ENCODE measurements at places on chromosomes 1 and 21.

GRCh38 chr1:177351361-177352108, 180.8 kb downstream of the BRINP2 start:
- no peak for DNase-seq

GRCh38 chr1:169892927-169893644, 610 bp downstream of the SCYL3 start:
- peak; percentile 46 for DNase-seq

DNA sequence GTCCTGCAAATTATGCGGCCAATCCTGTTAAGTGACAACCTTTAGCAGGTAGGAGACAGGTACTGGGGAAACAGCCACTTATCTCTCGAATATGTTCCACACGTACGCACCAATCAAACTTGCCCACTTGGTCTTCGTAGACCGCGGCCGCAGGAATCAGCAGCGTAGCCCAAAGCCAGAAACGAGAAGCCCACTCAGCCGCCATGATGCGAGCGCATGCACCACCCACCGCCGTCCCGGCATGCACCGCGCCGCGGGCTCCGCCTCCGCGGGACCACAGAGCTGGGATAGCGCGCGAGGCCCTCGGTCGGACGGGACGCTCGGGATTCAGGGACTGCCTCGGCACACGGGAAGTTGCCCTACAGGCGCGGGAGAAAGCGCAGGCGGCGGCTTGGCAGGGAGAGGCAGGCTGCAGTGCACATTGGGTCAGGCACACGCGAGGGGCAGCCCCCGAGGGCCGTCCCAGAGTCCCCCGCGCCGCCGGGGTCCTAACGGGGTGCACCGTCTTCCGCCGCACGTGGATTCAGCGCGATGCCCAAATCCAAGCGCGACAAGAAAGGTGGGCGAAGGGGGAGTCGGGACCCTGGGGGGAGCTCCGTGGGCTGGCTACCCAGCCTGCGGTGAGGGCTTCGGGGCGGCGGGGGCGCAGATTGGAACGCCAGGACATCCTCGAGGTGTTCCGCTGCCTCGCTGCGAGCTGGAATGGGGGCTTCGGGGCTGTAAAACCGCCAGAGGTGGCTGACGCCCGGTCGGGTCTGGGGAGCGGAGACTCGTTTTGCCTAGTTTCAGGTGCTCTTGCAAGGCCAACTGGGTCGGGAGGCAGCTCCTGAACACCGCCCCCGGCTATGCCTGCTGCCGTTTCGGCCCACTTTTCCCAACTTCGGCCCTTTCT, at the start of the genes EMC1 and MRTO4:
EMC1 (minus strand) TSS at position 220 of the 892 bp plus-strand sequence; CDS start at position 205, 15 bp downstream.
MRTO4 (plus strand) TSS at position 501 of the 892 bp plus-strand sequence; CDS start at position 532, 31 bp downstream.
- DNase-seq, result peak; percentile 84

DNA sequence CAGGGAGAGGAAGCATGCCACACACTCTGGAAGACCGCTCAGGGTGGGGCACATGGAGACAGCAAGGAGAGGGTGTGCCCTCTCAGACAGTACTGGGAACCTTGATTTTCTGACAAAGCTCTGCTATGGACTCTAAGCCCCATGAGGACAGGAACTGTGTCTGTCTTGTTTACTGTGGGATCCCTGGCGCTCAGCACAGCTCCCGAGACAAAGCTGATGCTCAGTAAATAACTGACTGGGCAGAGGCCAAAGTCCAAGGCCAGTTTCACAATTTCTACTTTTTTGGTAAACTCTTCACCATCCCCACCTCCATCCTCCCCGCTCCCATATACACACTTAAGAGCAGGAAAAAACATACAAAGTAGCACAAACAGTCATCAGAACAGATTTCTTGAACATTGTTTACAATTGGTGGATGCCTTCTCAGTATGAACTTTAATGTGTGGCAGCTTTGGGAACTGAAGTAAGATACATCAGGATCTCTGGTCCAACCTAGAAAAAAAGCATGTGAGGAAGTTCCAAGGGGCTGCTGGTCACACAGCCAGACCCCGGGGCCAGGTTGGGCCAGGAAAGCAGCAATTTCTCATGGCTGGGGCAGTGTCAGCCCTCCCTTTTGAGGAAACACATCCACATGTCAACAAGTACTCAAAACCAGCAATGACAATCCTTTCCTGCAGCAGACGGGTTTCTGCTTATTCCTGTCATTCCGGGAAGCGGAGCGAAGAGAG, 5.6 kb upstream of the AHCYL1 start:
- DNase-seq, result no peak

DNA sequence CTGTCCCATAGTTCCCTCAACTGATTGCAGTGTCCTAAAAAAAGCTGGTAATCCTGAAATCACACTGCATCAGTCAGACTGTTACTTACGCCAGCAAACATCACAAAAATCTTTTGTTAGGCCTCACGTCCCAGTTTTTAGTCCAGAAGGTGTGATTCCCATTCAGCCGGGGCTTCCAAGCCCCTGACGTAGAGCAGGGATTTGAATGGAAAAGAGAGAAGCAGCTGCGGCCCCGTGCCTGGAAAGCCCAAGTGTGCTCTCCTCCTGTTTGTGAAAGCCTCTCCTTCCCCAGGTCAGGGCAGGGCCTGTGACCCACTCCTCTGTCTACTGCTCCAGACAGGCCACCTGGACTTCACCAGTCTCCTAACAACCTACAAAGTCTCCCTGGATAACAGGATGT, 20.7 kb downstream of the KCNA10 start:
- DNase-seq, result no peak

DNA sequence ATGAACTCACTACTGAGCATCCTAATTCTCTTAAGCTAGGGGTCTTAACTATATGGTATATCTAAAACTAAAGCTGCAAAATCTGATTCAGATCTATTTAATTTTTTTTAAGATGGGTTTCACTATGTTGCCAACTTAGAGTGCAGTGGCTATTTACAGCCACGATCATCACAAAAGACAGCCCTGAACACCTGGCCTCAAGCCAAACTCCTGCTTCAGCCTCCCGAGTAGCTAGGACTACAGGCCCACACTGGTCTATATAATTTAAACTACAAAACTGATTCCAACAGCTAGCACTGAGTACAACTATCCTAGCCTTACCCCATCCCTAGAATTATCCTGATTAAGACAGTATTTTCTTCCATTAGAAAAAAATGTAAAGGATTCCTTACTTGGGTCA, 37.1 kb downstream of the EIF4G3 start:
- peak; percentile 61 for DNase-seq

- DNase-seq, result no peak
These were observed 6.8 kb upstream of the KIF17 start for GRCh38 chr1:20724364-20725188.

- no peak for DNase-seq
These were observed 70.1 kb downstream of the TENT5C start for GRCh38 chr1:117675907-117676430.

DNA sequence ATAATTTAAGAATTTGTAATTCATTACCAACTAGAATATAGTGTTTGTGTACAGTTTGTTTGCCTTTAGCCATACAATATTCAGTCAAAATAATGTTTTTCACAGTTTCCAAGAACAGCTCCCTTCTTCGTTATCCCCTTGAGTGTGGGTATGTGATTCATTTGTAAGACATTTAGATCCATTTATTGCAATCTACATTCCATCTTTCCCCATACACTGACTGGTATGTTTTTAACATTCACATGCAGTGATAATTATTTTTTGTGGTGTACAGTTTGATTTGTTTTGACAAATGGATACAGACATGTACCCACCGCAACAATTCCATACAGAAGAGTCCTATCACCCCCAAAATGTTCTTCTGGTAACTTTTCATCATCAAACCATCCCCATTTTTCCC, 589.1 kb upstream of the ADAMTS5 start:
- no peak for DNase-seq

- DNase-seq, result no peak
These were observed 124.7 kb upstream of the ZBTB40 start for GRCh38 chr1:22326931-22327330.

GRCh38 chr21:41438425-41439113, 12.5 kb downstream of the MX1 start:
- DNase-seq, result no peak

- no peak for DNase-seq
These were observed 212.9 kb upstream of the HOOK1 start for GRCh38 chr1:59601811-59602210.

- DNase-seq, result peak; percentile 29
These were observed 98.1 kb upstream of the GJB5 start for GRCh38 chr1:34656731-34657130.

- DNase-seq, result no peak
These were observed 31.1 kb upstream of the UAP1 start for GRCh38 chr1:162530307-162530987.

DNA sequence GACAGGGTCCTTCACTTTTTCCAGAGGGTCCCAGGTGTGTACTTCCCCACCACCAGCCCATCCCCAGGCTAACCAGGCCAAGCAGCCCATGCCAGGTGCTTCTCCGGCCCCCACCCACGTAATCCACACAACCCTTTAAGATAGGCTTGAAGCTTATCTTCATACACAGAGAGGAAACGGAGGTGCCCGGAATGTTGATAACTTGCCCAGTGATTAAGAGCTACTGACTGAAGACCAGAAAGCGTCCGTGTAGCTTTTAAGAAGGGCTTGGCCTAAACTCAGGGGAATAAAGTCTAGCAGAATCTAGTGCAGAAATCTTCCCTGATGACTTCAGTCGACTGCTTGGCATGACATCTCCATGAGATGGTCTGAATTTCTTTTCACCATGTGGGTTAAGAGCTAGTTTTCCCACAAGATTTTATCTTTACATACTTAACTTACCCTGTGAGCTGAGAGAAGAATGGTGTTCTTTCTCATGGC, 138.7 kb downstream of the GALNT2 start:
- DNase-seq, result no peak

GRCh38 chr1:87024936-87025540, 110.6 kb downstream of the HS2ST1 start:
- DNase-seq, result peak; percentile 21

- peak; percentile 55 for DNase-seq
These were observed 93.5 kb downstream of the TTLL7 start for GRCh38 chr1:83905315-83905907.

DNA sequence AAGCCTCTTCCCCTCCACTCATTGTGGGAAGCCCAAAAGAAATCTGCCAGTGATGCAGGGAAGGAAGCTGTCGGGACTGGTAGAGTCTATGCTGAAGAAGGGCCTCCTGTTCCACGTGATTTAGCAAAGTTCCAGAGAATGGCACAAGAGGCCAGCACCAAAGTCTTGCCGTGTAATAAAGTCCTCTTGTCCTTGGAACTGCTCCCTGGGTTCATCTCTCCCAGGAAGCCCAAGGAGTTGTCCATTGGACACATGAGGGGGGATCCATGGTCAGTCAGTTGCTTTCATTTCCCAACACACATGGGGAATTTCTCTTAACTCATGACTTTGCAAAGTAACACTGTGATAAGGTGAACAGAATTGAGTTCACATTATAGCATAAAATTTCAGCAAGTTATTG, 116.1 kb upstream of the RAB4A start:
- no peak for DNase-seq

- no peak for DNase-seq
These were observed 53.3 kb downstream of the SYF2 start for GRCh38 chr1:25178917-25179561.

DNA sequence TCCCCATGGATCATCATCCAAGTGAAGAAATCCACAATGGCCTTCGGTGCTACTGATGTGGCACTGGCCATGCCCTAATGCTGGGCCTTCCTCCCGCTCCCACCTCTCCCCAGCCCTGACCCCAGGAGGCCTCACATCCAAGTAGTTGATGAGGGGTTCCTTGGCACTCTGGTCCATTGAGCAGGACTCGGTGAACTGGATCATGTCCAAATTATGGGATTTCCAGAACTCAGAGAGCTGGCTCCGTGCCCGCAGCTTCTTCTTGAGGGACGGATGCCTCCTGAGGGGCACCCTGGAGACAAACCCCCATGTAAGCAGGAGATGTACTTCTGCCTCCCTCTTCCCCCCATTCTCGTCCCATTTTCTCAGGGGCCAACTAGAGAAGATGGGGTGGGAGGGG, 929 bp downstream of the CTSE start:
- DNase-seq, result no peak

- no peak for DNase-seq
These were observed 120.4 kb downstream of the TOMM20 start for GRCh38 chr1:235008239-235008638.

GRCh38 chr1:155133799-155134281, 1.8 kb upstream of the SLC50A1 start:
- no peak for DNase-seq

DNA sequence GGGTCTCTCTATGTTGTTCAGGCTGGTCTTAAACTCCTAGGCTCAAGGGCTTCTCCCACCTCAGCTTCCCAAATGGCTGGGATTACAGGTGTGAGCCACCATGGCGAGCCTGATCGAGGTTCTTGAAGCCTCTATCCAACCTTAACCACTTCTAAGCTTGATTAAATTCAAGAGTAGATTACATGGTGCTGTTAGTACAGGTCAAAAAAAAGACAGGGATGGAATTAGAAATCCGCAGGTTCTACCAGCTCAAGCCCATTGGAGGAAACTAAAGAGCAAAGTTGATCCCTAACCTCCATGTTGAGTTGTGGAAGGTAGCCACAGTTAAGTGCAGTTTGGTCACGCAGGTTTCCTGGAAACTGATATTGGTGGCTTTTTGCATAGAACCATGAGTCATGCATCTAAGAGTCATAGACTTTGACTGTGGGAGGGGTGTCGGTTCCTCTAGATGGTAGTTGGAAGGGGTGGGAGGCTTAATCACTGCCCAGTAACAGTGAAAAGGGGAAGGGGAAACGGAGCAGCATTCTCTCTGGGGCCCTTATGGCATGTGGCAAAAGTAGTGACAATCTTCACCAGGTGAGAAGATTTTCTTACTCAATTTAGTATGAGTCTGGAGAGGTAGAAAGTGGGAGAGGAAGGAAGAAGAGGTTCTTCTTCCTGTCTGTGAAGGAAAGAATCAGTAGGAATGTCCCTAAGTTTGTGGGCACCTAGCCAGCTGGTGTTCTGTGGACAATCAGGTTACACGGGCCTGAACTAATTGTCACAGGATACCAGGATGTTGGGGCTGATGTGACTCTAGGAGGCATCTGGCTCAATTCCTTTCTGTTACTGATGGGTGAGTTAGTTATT, 7.0 kb downstream of the CD53 start:
- no peak for DNase-seq

DNA sequence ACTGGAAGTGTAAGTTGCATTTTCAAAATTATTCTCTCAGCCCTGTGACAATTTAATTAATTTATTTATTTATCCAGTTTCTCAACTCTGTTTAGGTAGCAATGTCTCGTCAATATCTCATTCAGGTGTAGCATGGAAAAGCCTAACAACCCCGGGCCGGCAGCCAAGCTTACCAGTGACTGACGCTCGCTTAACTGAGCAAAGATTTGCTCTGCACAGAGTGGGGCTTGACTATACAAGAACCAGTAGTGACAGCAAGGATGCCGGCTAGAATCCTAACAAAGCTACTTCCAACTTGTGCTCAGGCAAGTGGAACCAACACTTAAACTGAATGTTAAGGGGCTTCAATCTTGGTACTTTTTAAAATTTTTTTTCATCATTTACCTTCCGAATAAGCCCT, 80.9 kb upstream of the ESRRG start:
- DNase-seq, result no peak

GRCh38 chr1:3522564-3523265, 68.2 kb downstream of the ARHGEF16 start:
- no peak for DNase-seq

DNA sequence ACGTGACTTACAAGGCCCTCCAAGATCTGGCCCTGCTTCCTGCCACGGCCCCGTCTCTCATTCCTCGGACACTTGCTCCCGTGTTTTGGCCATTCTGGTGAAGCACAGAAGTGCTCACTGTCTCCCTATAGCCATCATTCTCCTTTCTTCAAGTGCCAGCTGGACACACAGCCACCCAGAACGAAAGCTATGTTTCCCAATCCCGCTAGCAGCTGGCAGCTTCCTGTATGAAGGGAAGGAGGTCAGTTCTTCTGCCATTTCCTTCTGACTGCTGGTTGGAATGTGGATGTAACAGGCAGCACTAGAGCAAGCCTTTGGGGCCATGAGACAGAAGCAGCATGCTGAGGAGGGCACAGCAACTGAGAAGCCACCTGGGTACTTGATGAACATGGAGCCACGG, 82.8 kb downstream of the TGFBR3 start:
- no peak for DNase-seq

All from NCI-H1417 (cell line).